ENCODE measurements at places on chromosomes 5 and 9.

DNA sequence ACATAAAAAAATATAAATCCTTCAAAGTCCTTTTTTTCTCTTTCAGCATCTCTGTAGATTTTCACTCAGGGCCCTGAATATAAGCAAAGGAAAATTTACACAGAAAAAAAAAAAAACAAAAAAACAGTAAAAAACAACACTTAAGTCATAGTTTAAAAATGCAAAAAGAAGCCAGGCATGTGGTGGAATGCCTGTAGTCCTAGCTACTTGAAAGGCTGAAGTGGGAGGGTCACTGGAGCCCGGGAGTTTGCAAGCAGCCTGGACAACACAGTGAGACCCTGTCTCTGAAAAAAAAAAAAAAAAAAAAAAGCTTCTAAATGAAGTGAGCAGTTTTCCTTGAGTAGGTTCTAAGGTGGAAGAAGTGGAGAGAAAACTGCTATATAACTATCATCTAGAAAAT, 55.0 kb upstream of the BNC2 start:
- DNase-seq: no peak

DNA sequence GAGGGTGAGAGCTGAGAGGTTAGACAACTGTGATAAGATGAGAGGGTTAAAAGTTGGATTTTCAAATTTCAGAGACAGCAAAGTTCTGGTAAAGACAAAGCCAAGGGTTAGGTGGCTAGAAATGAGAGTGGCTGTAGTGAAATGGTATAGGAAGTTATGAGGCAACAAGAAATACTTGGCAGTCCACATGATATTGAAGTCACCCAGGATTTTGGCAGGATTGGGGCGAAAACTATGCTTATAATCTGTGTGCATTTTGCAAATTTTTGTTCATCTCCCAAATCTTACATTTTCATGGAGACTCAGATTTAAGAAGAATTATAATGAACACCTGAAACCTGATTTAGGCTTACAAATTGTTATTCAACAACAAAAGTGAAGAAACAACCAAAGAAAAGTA, 35.6 kb downstream of the C9 start:
- no peak for DNase-seq

- no peak for DNase-seq
Observed at GRCh38 chr9:135604437-135605237, 34.7 kb downstream of the GLT6D1 start.

DNA sequence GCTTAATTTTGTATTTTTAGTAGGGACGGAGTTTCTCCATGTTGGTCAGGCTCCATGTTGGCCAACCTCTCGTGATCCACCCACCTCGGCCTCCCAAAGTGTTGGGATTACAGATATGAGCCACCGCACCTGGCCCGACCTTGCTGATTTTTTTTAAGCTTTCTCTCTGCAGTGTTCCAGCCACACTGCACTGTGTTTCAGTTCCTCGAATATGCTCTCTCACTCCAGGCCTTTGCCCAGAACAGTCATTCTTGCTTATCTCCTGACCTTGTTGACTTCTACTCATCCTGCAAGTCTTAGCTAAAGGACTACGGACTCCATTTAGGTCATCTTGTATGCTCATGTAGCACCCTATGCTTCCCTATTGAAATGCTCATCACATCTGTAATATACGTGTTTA, 3.3 kb downstream of the SNAPC3 start:
- DNase-seq: no peak

DNA sequence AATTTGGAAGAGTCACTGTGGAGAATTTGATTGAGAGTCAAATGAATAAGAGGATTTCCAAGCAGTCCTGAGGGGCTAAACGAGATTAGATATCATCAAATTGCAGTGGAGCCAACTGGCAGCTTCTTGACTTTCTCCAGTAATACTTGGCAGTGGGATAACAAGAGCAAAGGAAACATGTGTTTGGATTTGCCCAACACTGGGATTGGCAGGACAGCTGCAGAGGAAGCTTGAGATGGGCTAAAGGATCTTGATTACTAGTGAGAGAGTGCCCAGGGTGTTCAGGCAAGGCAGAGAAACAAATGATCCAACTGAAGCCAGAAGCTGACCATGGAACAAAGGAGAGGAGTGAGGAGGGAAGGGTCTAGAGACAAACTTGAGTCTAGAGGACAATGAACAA, 356.0 kb upstream of the ISL1 start:
- no peak for DNase-seq

- no peak for DNase-seq
Observed at GRCh38 chr5:59831326-59832010, 62.1 kb downstream of the PDE4D start.

DNA sequence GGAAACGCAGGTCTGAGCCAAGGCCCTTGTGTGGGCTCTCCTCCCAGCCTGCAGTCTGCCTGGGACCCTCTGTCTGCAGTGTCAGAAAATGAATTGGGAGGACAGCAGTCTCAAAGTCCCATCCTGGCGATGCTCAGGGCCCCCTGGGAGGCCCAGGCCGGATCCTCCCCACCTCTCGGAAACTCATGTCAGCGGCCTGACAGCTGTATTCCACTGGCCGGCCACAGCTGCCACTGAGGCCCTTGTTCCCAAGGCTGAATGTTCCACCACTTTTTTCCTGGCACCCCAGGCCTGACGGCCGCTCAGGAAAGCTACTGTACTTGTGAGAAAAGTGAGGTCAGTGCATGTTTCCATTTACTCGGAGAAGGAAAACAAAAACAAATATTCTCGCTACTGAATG, 180.0 kb downstream of the FGF18 start:
- DNase-seq: no peak

DNA sequence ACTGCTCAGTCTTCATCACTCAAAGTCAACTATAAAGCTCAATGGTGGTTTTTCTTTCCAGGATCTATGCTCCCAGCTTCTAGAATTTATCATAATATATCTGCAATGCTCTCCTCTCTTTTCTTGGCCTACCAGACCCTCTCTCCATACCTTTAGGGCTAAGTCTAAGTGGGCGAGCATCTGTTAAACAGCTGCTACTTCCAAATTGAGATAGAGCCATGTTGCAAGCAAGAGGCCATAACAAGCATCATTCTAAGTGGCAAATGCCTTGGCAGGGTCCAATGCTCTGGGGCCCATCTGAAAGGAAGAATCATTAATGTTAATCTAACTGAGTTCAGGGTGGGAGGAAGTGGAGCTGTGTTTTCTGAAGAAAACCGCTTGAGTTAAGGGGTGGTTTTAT, 324.0 kb downstream of the TLR4 start:
- DNase-seq: no peak

GRCh38 chr5:134236318-134236717, 10.4 kb upstream of the PPP2CA start:
- DNase-seq: no peak

- no peak for DNase-seq
Observed at GRCh38 chr5:116813906-116814305, 239.3 kb upstream of the SEMA6A start.

DNA sequence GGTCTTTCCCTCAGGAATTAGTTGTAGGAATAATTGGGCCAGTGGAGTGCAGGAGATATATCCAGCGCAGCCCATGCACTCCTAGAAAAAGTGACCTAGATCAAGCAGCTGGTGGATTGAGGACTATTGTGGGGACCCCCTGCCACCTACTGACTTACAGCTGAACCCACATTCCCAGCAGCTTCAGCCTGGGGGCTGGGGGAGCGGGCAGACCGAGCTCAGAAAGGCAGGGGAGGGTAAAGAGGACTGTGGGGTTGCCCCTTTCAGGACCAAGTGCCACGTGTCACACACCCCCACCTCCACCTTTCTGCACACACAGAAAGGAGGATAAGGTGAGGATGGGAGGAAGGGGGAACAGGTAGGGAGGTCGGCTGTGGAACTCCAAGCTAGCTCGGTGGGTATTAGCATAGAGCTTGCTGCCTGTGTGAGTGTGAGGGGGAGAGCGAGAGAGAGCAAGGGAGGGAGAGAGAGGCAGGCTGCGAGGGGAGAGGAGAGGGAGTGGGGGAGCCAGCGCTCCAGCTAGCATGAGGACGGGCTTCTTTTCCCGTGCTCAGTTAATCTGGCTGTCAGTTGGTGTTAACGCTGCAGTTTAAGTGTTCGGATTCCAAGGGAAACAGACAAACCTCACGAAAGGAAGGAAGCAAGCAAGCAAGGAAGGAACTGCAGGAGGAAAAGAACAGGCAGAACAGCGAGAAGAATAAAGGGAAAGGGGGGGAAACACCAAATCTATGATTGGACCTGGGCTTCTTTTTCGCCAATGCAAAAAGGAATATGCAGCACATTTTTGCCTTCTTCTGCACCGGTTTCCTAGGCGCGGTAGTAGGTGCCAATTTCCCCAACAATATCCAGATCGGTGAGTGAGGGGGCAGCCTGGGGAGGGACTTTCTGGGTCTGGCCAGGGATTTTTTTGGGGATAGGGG, at the start of gene GRIA1:
GRIA1 (plus strand) TSS at position 553 of the 920 bp plus-strand sequence.
- no peak for DNase-seq

GRCh38 chr9:131744171-131744719, 4.4 kb upstream of the RAPGEF1 start:
- DNase-seq: no peak

DNA sequence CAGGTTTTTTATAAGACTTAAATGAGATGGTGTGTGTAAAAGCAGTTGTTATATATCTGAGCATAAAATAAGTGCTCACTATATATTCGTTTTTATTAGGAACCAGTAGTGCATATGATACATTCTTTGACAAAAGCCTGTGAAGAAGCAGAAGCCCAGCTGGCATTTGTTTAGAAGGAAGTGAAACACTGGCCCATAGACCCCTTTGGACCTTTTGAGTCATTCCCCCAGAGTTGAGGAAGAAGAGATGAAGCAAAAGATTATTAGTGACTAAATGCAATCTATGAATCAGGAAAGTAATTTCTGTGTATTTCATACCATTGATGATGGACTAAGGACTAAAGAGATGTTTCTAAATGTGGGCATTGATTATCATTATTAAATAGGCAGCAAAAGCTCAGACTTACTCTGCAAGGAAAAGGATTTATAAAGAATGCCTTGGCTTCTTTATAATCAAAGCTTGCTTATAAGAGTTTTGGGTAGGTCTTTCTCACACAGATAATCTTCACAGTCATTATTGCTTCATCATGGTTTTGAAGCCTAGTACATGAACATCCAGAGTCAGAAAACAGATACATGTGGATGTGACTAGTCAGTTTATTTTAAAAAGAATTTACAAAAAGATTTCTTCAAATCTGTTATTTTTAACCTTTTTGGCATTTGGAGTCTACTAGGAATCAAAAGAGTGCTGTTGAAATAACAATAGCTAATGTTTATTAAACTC, 16.9 kb upstream of the FER start:
- no peak for DNase-seq

- DNase-seq: no peak
Observed at GRCh38 chr9:34072410-34072809, 23.7 kb upstream of the UBAP2 start.

GRCh38 chr5:157267761-157268480, 2.0 kb downstream of the CYFIP2 start:
- no peak for DNase-seq
